ENCODE measurements at places on chromosomes 12 and 14.

GRCh38 chr12:6644257-6644596, 3.0 kb downstream of the ACRBP start:
- no peaks in the 10 kb centered on the region for H3K27me3 ChIP-seq
- DNase-seq: no peak
- peaks cover 5% of the 10 kb centered on the region for H3K4me1 ChIP-seq

- DNase-seq: no peak
- H3K27ac ChIP-seq: no peak overlapping the region
- no peaks in the 10 kb centered on the region for H3K27me3 ChIP-seq
- peaks cover 7% of the 10 kb centered on the region for H3K4me1 ChIP-seq
- no peak overlapping the region for H3K4me3 ChIP-seq
These were observed 22.2 kb upstream of the EDDM3A start for GRCh38 chr14:20723488-20723887.

DNA sequence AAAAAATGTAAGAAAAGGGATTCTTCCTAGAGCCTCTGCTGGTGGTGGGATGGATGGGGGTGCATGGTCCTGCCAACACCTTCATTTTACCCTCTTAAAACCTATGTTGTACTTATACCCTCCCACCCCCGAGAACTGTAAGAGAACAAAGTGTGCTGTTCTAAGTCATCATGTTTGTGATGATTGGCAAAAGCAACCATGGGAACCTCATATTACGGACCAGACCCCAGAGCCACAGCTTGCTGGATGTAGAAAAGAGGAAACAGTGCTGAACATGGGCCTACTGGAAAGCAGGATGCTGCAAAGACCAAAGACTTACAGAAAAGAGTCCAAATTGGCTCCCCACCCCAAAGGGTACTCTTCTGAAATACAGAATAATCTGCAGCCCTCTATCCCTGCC, 311.2 kb downstream of the DUSP6 start:
- no peak overlapping the region for H3K27ac ChIP-seq
- H3K36me3 ChIP-seq: no peaks in the 10 kb centered on the region

DNA sequence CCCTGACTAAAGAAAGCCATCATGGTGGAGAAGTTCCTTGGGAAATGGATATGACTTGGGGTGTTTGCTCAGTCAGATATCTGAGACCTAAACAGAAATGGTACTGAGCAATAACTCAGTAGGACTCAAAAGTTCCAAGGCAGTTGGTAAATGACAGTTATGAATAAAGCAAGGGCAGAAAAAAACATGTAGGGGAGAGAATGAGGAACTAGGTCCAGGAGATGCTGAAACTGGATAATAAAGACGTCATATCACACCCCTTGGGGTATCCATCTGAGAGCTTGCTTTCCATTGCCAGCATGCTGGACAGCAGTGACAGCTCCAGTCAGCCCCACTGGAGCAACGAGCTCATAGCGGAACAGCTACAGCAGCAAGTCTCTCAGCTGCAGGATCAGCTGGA, 37.5 kb downstream of the RPGRIP1 start:
- no peaks in the 10 kb centered on the region for H3K27me3 ChIP-seq
- H3K27ac ChIP-seq: no peak overlapping the region
- H3K4me1 ChIP-seq: no peaks in the 10 kb centered on the region
- no peak overlapping the region for H3K4me3 ChIP-seq

DNA sequence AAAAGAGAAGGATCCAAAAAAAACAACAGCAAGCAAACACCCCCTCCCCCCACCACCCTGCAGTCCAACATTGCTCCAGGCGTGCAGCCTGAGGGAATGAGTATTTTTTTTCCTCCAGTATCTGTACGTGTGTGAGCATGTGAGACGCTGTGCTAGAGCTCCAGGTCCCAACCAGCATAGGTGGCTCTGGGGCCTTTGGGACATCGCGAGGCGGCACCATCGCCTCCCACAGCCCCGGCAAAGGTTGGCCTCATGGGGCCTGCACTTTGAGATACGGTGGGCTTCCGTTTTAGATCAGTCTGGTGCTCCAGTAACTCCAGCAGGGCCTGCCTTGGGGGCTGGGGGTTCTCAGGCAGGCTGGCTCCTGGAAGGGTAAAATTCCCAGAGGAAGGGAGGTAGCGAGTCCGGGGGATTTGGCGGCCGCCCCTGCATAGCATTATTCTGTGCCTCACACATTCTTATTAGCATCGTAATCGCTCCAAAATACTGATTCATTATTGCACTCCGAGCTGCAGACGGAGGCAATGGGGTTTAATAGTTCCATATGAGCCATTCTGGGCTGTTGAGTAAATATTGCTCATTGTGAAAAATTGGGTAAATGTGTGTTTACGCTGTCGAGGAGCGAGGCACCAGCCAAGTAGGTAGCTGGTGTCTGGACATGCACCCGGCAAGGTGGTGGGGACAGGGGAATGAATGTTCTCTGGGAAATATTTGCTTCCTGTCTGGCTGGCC, 143.1 kb upstream of the MYL2 start:
- H3K27ac ChIP-seq: no peak overlapping the region
- H3K4me3 ChIP-seq: no peak overlapping the region
- H3K4me1 ChIP-seq: no peaks in the 10 kb centered on the region
- no peaks in the 10 kb centered on the region for H3K27me3 ChIP-seq
- H3K36me3 ChIP-seq: no peaks in the 10 kb centered on the region
- DNase-seq: no peak

- H3K27me3 ChIP-seq: no peaks in the 10 kb centered on the region
- H3K4me1 ChIP-seq: no peaks in the 10 kb centered on the region
These were observed 26.9 kb upstream of the RXYLT1 start for GRCh38 chr12:63752841-63753240.

DNA sequence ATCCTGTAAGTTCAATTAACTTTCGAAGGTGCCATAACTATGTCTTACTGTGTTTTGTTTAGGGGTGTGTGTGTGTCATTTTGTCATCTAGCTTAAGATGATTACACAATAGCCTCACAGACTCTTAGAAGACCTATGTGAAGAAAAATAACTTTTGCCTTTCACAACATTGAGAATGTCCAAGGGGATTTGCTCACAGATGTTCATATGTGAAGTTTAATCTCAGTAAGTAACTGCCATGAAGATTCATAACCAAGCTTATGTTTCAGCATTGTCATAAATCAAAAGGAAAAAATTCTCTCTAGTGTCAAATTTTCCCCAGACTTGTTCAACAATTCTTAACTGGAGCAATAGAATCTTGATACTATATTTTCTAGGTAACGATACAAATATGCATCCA, 226.1 kb upstream of the PRKD1 start:
- H3K4me1 ChIP-seq: no peaks in the 10 kb centered on the region
- no peak for DNase-seq
- H3K27me3 ChIP-seq: no peaks in the 10 kb centered on the region
- no peak overlapping the region for H3K27ac ChIP-seq

DNA sequence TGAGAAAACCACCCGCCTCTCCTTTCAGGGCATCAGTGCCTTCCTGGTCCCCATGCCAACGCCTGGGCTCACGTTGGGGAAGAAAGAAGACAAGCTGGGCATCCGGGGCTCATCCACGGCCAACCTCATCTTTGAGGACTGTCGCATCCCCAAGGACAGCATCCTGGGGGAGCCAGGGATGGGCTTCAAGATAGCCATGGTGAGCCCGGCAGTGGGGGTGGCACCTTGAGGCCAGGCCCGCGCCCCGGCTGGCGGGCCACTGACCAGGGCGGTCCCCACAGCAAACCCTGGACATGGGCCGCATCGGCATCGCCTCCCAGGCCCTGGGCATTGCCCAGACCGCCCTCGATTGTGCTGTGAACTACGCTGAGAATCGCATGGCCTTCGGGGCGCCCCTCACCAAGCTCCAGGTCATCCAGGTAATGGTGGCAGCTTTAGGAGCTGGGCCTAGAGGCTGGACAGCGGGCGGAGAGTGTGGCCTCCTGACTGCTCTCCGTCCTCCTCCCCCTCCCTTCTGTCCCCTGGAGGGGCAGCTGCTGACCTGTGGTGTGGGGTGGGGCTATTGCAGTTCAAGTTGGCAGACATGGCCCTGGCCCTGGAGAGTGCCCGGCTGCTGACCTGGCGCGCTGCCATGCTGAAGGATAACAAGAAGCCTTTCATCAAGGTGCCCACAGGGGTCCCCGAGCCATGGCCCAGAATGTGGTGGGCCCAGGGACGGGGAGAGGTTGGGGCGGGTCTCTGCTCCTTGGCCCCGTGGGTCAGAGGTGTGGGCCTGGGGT, 12.8 kb downstream of the ACADS start:
- no peaks in the 10 kb centered on the region for H3K27me3 ChIP-seq
- no peaks in the 10 kb centered on the region for H3K36me3 ChIP-seq
- DNase-seq: no peak

GRCh38 chr12:21551841-21552465, 25.9 kb downstream of the SPX start:
- H3K27me3 ChIP-seq: no peaks in the 10 kb centered on the region
- H3K4me3 ChIP-seq: no peak overlapping the region
- H3K36me3 ChIP-seq: no peaks in the 10 kb centered on the region
- H3K27ac ChIP-seq: no peak overlapping the region

- no peaks in the 10 kb centered on the region for H3K27me3 ChIP-seq
- H3K27ac ChIP-seq: peak overlapping the region; percentile 97
- peak overlapping the region; percentile 89 for H3K4me3 ChIP-seq
These were observed 2.7 kb upstream of the CDKN1B start for GRCh38 chr12:12714276-12715021.

- H3K27me3 ChIP-seq: no peaks in the 10 kb centered on the region
- no peak for DNase-seq
- no peak overlapping the region for H3K27ac ChIP-seq
- no peak overlapping the region for H3K4me3 ChIP-seq
These were observed 27.2 kb downstream of the RNFT2 start for GRCh38 chr12:116765271-116765670.

DNA sequence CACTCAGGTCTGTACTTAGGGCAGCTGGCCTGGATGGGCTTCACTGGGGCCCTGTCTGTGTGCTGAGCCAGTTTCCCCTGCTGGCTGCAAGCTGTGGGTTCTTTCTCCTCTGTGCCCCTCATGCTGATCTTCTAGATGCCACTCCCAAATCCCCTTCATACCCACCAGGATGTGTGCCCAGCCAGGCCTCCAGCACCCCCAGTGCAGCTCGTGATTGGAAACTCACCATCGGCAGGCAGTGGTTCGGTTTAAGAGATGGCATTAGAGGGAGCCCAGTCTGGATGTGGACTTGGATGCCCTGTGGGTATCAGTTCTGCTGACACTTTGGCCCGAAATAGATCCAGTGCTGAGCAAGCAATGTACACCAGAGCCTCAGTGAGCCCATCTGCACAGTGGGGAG, 5.9 kb downstream of the TCL1B start:
- no peaks in the 10 kb centered on the region for H3K27me3 ChIP-seq
- DNase-seq: no peak
- no peak overlapping the region for H3K27ac ChIP-seq
- H3K4me1 ChIP-seq: no peaks in the 10 kb centered on the region

- DNase-seq: no peak
- no peak overlapping the region for H3K4me3 ChIP-seq
- no peak overlapping the region for H3K27ac ChIP-seq
These were observed 217.3 kb upstream of the LRFN5 start for GRCh38 chr14:41389355-41389754.

DNA sequence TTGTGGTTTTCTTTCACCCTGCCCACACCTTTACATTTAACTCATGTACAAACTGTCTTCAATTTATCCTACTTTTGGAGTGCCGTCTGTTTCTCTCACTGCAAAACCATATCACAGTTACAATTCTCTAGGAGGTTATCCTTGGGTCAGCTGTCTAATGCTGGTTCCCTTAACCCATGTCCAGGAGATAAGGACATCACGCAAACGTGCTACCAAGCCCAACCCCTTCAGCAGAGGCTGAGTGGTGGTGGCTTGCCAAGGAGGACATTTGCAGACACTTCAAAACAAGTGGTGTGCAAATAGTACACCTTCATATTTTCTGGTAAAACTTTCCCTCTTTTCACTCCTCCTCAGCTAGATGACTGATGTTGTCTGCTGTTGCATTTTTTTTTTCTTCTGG, 167.9 kb downstream of the PAX9 start:
- no peak overlapping the region for H3K27ac ChIP-seq
- H3K4me3 ChIP-seq: no peak overlapping the region
- H3K4me1 ChIP-seq: no peaks in the 10 kb centered on the region
- no peaks in the 10 kb centered on the region for H3K27me3 ChIP-seq

GRCh38 chr14:75985618-75986438, at the start of gene IFT43:
TSS of gene IFT43 (plus strand) at chr14:75985763. CDS start at chr14:75985787, 24 bp downstream.
- H3K27me3 ChIP-seq: no peaks in the 10 kb centered on the region
- H3K4me3 ChIP-seq: peak within 1 kb of the TSS; percentile 72
- H3K36me3 ChIP-seq: no peaks in the 10 kb centered on the region
- H3K4me1 ChIP-seq: peaks cover 49% of the 10 kb centered on the region

DNA sequence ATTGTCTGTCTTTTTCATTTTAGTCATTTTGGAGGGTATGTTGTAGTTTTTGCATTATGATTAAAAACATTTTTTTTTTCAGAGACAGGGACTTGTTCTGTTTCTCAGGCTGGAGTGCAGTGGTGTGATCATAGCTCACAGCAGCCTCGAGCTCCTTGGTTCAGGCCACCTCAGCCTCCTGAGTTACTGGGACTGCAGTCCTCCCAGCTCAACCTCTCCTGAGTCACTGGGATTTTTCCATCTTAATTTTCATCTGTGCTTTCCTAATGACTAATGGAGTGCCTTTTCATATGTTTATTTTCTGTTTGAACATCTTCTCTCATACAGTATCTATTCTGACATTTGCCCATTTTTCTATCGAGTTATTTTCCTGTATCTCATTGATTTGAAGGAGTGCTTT, 52.6 kb downstream of the DYRK2 start:
- H3K27me3 ChIP-seq: no peaks in the 10 kb centered on the region
- no peak for DNase-seq
- H3K36me3 ChIP-seq: no peaks in the 10 kb centered on the region
- no peaks in the 10 kb centered on the region for H3K4me1 ChIP-seq
- no peak overlapping the region for H3K27ac ChIP-seq

GRCh38 chr12:69987579-69988091, 162.6 kb downstream of the MYRFL start:
- no peak for DNase-seq
- H3K27me3 ChIP-seq: no peaks in the 10 kb centered on the region
- peak overlapping the region; percentile 67 for H3K27ac ChIP-seq
- H3K36me3 ChIP-seq: no peaks in the 10 kb centered on the region

GRCh38 chr12:131841547-131841946, 13.4 kb downstream of the MMP17 start:
- H3K27ac ChIP-seq: no peak overlapping the region
- peaks cover 4% of the 10 kb centered on the region for H3K36me3 ChIP-seq
- H3K4me1 ChIP-seq: no peaks in the 10 kb centered on the region
- DNase-seq: no peak

DNA sequence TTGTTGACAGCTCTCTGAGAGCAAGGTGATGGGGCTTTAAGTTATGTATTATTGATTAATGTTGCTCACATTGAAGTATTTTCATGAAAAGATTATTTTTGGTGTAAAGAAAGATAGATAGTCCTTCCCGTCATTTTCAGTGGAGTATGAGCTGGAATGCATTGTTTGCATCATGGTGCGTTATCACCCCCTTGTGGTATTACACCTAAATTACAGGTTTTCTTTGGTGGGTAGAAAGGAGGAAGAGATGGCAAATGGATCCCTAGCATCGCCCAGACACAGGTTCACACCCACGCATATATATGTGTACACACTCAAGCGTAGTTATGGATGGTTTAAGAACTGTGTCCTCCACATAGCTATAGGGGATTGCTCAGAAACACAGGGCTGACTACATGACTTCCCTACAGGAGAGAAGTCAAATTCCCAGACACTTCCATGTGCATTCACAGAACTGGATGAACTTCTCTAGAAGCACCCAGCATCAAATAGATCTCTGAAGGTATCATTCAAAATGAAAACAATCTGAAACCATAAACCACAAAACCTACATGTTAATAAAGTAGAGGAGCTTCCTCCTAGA, 14.4 kb upstream of the SERPINA10 start:
- no peak for DNase-seq
- H3K4me1 ChIP-seq: no peaks in the 10 kb centered on the region
- H3K27me3 ChIP-seq: no peaks in the 10 kb centered on the region
- H3K36me3 ChIP-seq: no peaks in the 10 kb centered on the region

GRCh38 chr14:26622611-26623010, 24.8 kb upstream of the NOVA1 start:
- DNase-seq: no peak
- H3K4me1 ChIP-seq: no peaks in the 10 kb centered on the region
- H3K27ac ChIP-seq: no peak overlapping the region
- no peaks in the 10 kb centered on the region for H3K27me3 ChIP-seq

Measured in esophagus squamous epithelium (tissue), 5 donors.